ENCODE measurements at places on chromosomes 5 and 9. TPM values are rescaled to one million over a fixed set of nuclear protein-coding genes. Genes with fewer than 3 reads are reported as not detected.
A peak's percentile ranks its signal among the peaks of the same experiment; 100 is the strongest.

- no peaks in the 10 kb centered on the region for H3K27me3 ChIP-seq
- peaks cover 20% of the 10 kb centered on the region for H3K36me3 ChIP-seq
- no peak overlapping the region for H3K27ac ChIP-seq
- DNase-seq, result no peak
Observed at GRCh38 chr5:52925001-52925400, 64.2 kb upstream of the ITGA2 start.

DNA sequence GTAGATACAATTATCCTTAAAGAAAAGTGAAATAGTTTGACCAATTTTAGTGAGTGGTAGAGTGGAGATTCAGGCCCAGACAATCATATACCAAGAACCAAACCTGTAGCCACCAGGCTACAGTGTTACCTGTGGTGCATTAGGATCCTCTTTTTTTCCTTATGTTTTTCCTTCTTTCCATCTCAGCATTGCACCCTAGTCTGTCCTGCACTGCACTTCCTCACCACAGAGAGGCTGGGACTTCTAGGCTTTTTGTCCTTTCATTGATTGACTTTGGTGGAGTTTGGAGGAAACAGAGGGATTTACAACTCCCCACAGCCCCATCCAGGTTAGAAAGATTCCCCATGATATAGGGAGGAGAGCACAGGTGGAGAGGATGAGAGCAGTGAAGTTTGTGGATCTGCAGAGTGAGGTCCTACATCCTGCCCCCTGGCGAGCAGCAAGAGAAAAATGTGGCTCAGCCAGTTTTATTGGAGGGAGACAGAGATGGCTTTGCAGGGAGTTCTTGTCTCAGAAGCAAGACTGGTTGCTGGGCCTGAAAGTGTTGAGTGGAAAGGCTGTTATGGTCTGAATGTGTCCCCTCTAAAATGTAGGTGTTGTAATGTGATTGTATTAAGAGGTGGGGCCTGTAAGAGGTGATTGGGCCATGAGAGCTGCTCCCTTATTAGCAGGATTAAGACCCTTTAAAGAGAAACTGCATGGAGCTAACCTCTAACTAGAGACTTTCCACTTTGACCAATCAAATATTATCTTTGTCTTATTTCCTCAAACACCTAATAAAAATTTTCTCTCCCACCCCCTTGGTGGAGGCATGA is 36.2 kb downstream of the KIF4B start:
- no peak overlapping the region for H3K27ac ChIP-seq
- no peak for DNase-seq
- H3K36me3 ChIP-seq, result no peaks in the 10 kb centered on the region

DNA sequence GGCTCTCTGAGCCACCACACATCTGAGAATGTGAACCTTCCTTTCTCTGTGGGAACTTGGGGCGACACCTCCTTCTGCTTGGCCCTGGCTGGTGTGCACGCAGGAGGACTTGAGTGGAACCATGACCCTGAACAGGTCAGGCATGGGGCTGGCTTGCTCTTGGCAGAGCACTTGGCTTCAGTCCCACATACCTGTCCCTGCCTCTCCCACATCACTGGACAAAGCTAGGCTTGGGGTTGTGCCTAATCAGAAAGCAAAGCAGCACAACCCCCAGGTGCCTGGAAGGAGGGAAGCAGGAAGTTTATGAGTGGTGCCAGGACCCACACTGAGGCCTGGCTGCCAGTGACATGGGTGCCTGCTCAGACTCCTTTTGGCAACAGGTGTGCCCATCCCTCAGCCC is 13.2 kb downstream of the GADD45G start:
- peak; percentile 69 for DNase-seq
- no peaks in the 10 kb centered on the region for H3K27me3 ChIP-seq
- H3K36me3 ChIP-seq, result no peaks in the 10 kb centered on the region
- no peak overlapping the region for H3K27ac ChIP-seq
- no peak overlapping the region for H3K4me3 ChIP-seq

GRCh38 chr9:138099803-138100598 is 222.4 kb downstream of the CACNA1B start:
- H3K27me3 ChIP-seq, result peaks cover 7% of the 10 kb centered on the region
- H3K36me3 ChIP-seq, result no peaks in the 10 kb centered on the region
- DNase-seq, result peak; percentile 38

- no peak overlapping the region for H3K27ac ChIP-seq
- H3K4me1 ChIP-seq, result no peaks in the 10 kb centered on the region
- DNase-seq, result no peak
Observed at GRCh38 chr5:149618581-149619248, 37.4 kb downstream of the ARHGEF37 start.

DNA sequence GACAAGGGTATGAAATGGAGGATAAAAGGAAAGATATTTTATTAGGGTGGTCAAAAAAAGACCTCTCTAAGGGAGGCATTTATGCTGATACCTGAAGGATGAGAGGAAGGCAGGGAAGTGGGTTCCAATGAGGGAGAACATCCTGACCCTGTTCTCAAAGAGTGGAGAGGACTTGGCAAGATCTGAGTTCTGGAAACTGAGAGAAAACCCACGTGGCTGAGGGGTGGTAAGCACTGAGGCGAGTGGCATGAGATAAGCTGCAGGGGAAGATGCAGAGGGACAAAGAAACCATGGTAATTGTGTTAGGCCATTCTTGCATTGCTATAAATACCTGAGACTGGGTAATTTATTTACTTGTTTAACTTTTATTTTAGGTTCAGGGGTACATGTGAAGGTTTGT is 16.8 kb downstream of the SH3RF2 start:
- H3K36me3 ChIP-seq, result no peaks in the 10 kb centered on the region
- no peak for DNase-seq
- H3K4me1 ChIP-seq, result no peaks in the 10 kb centered on the region
- H3K27me3 ChIP-seq, result no peaks in the 10 kb centered on the region
- H3K4me3 ChIP-seq, result no peak overlapping the region

GRCh38 chr5:153974131-153974812 is 64.4 kb downstream of the FAM114A2 start:
- DNase-seq, result no peak
- H3K36me3 ChIP-seq, result no peaks in the 10 kb centered on the region
- H3K27ac ChIP-seq, result no peak overlapping the region
- no peaks in the 10 kb centered on the region for H3K27me3 ChIP-seq
- no peaks in the 10 kb centered on the region for H3K4me1 ChIP-seq

The FAM153A gene
- 4.3 TPM for total RNA-seq

The IFNB1 gene
- total RNA-seq, result not detected

The SPATA31A3 gene
- total RNA-seq, result not detected

The CERCAM gene
- total RNA-seq, result 14.0 TPM

The FRMPD1 gene
- total RNA-seq, result not detected
